Right ventricle myocardium superior (tissue), 1 donor: ENCODE measurements at places on chromosomes 6 and 20. TPM values are rescaled to one million over a fixed set of nuclear protein-coding genes. Genes with fewer than 3 reads are reported as not detected.

The DDO gene
- 31.1 TPM for total RNA-seq

The TOMM6 gene
- total RNA-seq = 218 TPM

The HS3ST5 gene
- not detected for total RNA-seq

The OPN5 gene
- not detected for total RNA-seq

The MRAP2 gene
- total RNA-seq = 0.13 TPM

The PGK2 gene
- total RNA-seq = not detected

The DPPA5 gene
- not detected for total RNA-seq

The PRRT1 gene
- total RNA-seq = 0.51 TPM

The SNTA1 gene
- 215 TPM for total RNA-seq
